ENCODE measurements at places on chromosomes 4 and X.

GRCh38 chr4:1285790-1286553 is 3.7 kb upstream of the MAEA start:
- no peaks in the 10 kb centered on the region for H3K27me3 ChIP-seq
- no peak overlapping the region for H3K4me3 ChIP-seq
- no peak overlapping the region for H3K27ac ChIP-seq
- peaks cover 14% of the 10 kb centered on the region for H3K4me1 ChIP-seq
- no peaks in the 10 kb centered on the region for H3K36me3 ChIP-seq

DNA sequence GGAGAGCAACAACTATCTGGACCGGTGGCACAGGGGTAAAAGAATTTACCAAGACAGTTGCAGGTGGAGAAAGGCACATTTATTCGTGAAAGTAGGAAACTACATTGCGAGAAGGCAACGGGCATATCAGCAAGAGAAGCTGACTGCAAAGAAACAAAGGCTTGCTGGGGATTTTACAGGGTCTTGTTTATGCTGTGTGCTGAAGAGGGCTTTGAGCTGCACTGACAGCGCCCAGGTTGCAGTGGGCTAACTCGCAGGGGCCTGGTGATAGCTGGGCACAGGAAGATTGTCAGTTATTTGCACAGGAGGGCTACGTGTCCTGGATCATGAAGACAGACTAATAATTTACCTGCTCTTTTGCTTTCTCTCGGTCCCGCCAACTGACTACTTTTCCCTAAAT is 10.7 kb downstream of the TLR3 start:
- DNase-seq = no peak
- no peak overlapping the region for H3K27ac ChIP-seq
- no peak overlapping the region for H3K4me3 ChIP-seq
- no peaks in the 10 kb centered on the region for H3K4me1 ChIP-seq

- no peak overlapping the region for H3K4me3 ChIP-seq
- H3K27me3 ChIP-seq = no peaks in the 10 kb centered on the region
- H3K27ac ChIP-seq = no peak overlapping the region
- no peaks in the 10 kb centered on the region for H3K36me3 ChIP-seq
- DNase-seq = no peak
- H3K4me1 ChIP-seq = no peaks in the 10 kb centered on the region
Observed at GRCh38 chr4:22969287-22969896, 276.7 kb downstream of the GBA3 start.

DNA sequence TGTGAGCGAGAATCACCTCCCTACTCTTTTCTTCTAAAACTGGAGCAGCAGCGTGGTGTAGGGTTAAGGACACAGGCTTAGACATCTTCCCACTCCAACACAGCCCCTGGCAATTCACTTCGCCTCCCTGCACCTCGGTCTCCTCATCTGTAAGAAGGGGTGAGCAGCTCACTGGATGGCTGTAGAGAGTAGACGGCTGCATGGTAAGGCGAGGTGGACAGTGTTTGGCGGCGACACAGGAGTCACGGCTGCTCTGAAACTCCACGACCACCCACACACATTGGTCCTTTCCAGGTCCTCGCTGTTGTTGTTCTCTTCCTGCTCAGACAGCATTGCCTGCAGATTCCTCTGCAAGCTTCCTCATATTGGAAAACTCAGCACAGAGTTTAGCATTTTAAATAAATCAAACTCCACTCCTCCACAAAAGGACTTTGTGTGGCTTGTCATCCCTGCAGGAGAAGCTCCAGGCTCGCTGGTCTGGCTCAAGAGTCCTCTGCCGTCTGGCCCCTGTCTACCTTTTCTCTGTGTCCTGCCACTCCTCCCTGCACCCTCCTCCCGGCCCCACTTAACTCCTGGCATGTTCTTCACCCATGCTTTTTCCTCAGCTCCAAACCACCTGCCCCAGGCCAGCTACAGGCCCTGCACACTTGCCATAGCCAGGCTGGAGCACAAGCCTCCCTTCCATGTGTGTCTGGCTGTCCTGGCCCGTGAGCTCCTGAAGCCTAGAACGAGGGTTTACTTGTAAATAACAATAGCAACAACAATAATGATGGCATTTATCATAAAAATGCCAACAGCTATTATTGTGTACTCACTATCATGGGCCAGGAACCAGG is 41.3 kb upstream of the CRMP1 start:
- no peak overlapping the region for H3K27ac ChIP-seq
- DNase-seq = peak; percentile 47
- no peaks in the 10 kb centered on the region for H3K4me1 ChIP-seq
- no peak overlapping the region for H3K4me3 ChIP-seq
- peaks cover 49% of the 10 kb centered on the region for H3K27me3 ChIP-seq

All from suprapubic skin (tissue), 4 donors.